ENCODE measurements at places on chromosomes 2 and 18.

- DNase-seq: no peak
These were observed 54.5 kb downstream of the COL6A3 start for GRCh38 chr2:237359518-237359840.

DNA sequence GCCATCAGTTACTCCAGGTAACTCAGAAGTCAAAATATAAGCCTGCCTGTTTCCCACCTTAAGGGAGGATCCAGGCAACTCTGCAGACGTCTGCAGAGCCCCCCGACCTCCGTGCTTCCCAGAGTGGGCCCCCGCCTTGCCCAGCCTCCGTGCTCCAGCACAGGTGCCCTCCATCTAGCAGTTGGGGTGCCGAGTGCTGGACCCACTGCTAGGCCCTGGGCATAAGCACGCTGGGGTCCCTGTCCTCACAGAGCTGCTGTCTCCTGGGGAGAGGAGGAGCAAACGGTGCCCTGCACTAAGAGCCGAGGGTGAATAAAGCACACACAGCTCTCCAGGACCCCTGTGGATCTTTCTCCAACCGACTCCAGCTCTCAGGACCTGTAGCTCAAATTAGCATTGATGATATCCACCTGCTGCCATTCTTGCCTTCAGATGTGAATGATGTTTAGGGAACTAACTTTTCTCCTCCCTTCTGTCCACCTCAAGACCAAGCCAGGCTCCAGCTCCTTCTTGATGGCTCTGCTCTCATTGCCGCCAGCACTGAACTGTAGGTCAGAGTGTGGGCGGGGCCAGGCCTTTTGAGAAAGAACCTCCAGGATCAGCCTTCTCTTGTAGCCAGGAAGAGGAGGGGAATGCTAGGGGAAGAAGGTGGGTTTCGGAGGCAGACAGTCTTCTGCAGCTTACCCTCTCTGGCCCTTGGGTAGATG is 121.2 kb downstream of the SMAD7 start:
- no peak for DNase-seq

GRCh38 chr18:25814841-25815458 is 275.5 kb downstream of the SS18 start:
- no peak for DNase-seq

GRCh38 chr2:61165946-61166345 is 4.0 kb downstream of the C2orf74 start:
- no peak for DNase-seq

- DNase-seq: no peak
These were observed 353.2 kb upstream of the CWC22 start for GRCh38 chr2:180360283-180360618.

DNA sequence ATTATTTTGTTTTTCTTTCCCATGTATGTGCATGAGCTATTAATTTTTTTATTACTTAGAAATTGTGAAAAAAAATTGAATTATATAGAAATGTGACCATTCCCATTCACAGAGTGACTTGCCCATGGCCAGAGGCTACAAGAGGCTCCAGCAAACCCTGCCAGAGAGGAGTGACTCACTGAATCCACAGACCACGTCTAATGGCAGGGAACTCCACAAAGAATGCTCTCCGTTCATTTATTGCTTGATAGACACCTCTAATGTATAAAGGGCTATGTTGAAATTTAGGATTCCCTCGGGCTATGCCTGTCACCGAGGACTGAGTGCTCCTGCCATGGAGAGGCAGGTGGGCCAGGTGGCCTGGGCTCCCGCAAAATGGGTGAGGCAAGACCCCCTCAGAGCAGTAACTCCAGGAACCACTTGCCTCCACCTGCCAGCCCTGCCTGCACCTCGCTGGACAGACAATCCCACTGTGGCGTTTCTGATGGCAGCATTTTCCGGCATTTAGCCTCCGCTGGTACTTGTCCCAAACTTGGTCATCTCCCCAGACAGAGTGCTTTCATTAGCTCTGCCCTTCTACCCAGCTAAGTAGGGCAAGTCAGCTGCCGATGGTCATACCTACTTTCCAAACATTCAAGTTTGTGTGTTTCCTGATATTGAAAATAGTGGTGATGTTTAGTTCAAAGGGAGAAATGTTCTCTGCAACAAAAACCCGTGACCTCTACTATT is 200.3 kb downstream of the PRKCE start:
- DNase-seq: no peak

GRCh38 chr2:74146929-74147726 is 584 bp downstream of the BOLA3 start:
- DNase-seq: no peak

DNA sequence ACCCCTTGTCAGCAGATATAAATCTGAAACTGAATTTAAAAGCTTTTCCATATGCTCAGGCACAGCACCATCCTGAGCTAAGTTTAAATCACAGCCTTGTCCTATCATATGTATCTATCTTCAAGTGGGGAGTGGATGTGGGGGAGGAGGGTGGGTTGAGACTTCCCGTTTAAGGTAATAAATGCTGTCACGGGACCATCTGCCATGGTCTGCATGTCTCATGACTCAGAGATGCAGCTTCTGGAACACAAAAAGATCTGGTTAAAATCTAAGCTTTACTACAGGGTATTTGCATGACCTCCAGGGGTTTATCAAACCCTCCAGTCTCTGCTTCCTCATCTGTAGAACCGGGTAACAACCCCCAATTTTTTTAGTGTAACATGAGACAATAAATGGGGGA is 377.7 kb upstream of the ST6GAL2 start:
- no peak for DNase-seq

DNA sequence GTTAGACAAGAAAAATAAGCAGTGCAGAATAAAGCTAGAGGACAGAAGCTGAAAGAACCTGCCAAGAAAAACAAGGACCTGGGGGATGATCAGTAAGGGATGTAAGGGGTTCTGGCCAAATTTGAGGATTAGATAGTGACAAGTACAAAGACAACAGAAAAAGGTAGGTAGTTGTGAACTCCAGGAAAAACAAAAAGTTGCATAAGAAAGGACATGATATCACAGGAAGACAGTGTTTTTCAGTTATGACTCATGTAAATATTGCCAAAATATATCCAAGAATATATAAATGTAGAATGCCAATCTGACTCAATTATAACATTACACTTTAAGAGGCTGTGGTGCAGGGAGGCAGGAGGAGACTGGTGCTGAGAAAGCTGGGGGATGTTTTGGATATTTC is 209.8 kb upstream of the SH3BP4 start:
- DNase-seq: no peak

GRCh38 chr18:74377776-74378175 is 62.1 kb downstream of the C18orf63 start:
- no peak for DNase-seq

- no peak for DNase-seq
These were observed 51.1 kb upstream of the RAPH1 start for GRCh38 chr2:203586206-203586605.

DNA sequence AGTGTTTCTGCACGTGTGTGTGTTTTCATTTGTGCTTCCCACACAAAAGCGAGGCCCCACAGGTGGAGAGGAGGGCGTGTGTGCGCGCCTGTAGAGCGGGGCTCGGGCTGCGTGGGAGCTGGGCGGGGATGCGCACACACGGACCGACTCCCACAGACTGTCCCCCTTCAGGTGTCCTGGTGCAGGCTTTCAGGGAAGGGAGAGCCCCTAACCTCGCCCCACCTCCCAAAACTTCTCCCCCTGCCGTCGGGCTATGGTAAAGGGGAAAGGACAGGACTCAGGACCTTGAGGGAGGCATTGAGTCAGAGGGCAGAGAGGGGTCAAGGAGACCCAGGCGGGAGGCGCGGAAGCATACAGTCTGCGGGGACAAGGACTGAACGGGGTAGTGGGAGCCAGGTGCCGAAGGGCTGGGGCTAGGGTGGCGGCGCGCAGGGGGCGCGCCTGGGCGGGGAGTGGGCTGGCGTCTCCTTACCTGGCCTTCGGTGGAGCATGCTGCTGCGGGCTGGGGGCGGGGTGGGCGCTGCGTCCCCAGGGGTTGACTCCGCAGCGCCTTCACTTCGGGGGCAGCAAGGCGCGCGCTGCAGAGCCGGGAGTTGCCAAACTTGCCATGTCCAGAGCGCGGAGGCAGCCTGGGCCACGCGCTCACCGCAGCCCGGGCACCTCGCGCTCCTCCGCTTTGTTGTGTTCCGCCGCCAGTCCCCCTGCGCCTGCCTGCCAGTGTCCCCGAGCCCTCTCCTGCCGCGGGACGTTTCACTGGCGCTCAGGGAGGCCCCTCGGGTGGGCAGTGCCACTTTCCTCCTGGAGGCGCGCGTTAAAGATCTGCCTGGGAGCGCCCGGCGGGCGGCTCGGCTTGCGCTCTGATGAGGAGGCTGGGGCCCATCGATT is 302.0 kb downstream of the NCKAP5 start:
- no peak for DNase-seq

DNA sequence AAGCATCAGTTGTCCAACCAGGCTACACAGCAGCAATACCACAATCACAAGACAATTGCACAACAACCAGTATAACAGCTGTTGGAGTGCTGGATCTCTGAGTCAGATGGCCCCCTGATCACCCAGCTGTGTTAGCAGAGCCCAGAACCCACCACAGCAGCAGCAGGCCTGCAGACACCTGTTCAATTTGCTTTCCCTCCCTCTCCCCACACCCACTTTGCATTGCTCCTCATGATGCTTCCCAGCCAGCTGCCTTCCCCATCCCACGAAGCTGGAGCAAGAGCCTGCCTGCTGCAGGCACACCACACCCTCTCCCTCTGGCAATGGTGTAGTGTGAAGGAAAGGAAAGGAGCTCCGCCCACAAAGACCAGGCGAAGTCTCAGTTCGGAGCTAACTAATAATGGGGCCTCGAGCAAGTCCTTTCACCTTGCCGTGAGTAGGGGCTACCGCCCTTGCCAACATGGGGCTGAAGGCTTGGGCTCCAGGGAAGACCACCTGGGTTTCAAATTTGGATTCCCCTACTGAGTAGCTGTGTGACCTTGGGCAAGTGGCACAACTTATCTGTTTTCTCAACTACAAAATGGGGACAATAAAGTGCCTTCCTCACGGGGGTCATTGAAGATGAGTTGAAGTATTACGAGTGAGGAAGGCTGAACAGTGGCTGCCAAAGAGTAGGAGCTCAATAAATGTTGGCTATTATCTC is 19.4 kb upstream of the ZBTB7C start:
- no peak for DNase-seq

GRCh38 chr2:65018141-65018582 is 29.0 kb downstream of the SLC1A4 start:
- DNase-seq: no peak

DNA sequence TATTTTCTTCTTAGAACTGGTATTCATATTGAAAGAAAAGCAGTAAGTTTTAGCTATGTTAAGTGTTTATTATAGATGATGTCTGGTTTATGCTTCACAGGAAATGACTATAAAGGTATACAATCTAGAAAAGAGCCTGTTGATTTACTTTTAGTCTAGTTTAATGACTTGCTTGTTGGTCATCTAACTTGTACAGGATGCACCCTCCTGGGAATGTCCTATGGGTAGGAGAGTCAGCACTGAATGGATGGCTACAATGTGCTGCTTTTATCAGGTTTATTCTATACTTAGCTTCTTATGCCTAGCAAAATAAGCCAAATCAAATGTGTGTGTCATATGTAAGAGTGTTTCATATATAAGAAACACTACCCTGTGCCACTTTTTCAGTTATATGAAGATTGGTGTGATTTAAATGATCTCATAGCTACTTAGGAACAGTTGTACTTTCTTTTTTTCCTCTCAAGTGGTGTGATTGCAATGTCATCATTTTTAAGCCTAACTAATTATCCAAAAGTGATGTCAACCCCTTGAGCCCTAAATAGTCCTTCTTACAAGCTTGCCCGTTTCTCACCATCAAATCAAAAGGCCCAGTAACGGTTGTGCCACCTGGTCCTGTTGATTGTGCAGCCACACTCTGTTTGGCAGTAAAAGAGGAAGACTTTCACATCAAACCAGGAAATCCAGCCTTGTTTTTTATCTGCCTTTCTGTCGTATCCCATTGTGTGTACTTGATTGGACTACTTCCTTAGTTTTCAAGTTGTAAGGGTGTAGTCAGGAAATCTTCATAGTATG is 176.0 kb downstream of the DIS3L2 start:
- no peak for DNase-seq

DNA sequence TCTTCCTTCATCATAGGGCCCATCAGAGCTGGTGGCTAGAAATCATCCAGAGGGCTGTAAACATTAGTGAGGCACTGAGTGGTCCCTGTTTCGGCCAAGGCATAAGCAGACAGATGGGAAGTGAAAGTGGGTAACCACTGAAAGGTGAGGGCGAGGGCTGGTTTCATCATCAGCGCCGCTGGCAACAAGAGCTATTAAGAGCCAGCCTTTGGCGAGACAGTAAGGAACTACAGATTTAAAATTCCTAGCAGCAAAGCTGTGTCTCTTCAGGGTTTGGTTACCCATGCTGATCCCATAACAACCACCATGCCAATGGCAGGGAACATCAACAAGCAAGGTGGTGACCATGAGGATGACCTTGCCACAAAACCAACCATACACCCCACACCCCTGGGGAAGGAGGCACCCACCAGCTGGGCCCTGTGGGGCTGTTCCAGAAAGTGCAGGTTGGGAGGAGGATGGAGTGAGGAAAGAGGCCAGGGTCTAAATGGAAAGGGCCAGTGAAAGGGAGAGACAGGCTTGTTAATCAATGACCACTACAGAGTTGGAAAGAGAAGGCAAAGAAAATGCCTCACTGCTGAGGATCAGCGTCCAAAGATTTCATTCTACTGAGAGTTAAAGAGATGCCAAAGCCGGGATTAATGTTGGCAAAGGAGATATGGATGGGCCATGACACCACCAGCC is 9.0 kb upstream of the SLC20A1 start:
- DNase-seq: no peak

DNA sequence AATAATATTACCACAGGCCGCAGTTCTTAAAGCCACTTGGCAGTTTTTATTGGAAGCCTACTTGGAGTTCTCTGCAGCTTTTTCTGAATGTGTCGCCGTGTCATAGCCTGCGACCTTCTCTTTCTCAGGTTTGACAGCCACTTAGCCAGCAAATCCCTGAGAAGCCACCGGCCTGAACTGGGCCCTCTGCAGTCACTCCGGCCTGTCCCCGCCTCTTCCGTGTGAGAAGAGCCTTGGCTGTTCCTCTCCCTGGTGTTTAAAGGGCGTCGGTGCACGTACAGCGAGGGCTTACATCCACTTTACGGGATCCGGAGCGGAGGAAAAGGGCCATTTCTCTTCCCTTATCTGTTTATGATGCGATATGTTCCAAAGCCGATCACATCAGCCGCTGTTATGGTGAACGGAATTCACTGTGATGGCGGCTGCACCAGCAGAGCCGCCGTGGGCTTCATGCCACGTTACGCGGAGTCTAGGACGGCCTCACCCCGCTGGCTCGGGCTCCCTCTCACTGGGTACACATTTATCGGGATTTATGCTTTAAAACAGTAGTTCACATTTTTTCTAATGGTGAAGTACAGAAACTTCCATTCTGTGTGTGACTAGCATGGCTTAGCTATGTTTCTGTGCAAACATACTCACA is 66.8 kb downstream of the GBX2 start:
- no peak for DNase-seq

- DNase-seq: no peak
These were observed 13.5 kb upstream of the EPAS1 start for GRCh38 chr2:46283693-46284092.

DNA sequence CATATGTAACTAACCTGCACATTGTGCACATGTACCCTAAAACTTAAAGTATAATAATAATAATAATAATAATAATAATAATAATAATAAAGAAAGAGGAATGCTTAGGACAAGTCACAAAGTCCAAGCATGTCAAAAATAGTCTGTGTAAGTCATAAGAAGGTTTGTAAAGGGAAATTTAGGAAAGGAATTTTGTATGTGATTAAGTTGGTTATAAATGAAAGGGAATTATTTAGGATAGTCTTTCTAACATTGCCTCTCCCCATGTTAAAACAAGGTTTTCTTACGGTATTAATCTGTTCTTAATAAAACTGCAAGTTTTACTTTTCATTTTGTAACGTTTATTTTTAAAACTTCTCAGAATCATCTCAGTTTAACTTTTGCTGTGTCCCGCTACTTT is 62.8 kb downstream of the SESTD1 start:
- no peak for DNase-seq

GRCh38 chr2:85811180-85812093 is 57.6 kb downstream of the ATOH8 start:
- no peak for DNase-seq
